SHP77 (cell line): ENCODE measurements at places on chromosomes 7 and 10.

DNA sequence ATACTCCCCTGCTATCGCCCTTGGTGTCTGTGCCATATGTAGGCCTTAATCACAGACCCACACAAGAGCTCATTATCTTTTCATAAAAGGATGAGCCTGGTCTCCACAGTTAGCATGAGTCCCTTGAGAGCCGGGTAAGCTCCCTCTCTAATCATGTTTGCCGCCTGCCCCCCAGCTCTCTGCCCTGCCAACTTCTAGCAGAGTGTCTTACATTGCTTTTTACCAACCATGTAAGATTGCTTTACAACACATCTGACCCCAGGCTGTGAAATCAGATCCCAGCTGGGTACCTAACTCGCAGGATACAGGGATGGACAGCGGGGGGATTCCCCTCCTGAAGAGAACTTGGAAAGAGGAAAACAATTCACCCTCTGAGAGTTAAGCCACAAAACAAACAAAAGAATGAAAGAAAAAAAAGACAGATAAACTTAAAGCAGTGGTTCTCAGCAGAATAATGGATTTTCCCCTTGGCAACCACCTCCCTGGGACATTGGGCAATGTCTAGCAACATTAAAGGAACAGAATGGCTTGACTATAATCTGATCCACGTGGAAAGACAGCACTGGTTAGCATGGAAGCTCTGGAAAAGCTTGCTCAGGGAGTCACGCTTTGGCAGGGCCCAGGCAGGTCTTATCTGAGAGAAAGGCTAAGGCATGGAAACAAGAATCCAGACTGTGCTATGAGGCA is 39.4 kb upstream of the ATOH7 start:
- no peak for DNase-seq

DNA sequence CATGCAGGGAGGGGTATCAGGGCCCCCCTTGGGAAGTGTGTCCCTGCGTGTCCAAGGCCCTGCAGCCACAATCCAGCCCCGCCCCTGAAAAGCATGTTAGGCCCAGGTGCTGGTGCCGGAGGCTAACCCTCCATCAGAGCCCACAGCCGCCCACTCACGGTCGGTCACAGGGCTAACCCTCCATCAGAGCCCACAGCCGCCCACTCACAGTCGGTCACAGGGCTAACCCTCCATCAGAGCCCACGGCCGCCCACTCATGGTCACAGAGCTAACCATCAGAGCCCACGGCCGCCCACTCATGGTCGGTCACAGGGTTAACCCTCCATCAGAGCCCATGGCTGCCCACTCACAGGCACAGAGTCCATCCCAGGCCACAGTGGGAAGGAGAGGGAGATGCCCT is 426.0 kb downstream of the DNAJB6 start:
- no peak for DNase-seq

- no peak for DNase-seq
Measured at GRCh38 chr7:118642396-118642795, 417.9 kb downstream of the ANKRD7 start.

- DNase-seq, result no peak
Measured at GRCh38 chr7:158695726-158696452, 8.7 kb downstream of the NCAPG2 start.

- no peak for DNase-seq
Measured at GRCh38 chr7:117774943-117775342, 98.3 kb downstream of the CTTNBP2 start.

GRCh38 chr10:108141064-108141463 is 976.6 kb upstream of the SORCS1 start:
- DNase-seq, result no peak

DNA sequence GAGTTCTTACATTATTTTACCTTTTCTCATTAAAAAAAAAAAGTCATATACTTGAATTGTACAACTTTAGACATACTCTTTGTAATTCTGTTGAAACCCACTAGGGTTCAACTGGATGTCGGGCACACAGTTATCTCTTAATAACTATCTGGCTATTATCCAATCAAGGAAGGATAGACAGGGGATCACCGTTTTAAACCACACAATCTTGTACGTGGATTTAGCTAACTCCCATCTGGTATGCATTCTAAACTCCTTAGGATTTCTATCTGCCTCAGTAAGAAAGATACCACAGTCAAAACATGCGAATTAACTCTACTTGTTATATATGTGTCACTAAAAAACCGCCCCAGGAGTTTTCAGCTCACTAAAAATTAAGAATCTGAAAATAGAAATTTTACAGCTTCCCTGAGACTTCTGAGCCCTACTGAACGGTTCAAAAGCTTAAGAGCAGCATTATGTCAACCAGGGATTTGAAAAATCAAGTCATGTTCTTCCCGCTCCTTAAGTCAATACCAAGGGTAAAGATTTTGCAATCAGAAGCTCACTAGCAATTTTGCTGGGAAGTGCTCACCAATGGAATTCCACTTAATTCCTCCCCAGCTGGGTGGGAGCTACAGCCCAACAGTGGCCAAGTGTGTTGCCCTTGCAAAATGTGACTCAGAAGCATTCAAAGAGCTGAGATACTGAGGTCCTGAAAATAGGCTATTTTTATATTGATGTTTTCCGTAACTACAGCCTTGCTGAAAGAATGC is 267.0 kb downstream of the FRMD4A start:
- DNase-seq, result no peak

DNA sequence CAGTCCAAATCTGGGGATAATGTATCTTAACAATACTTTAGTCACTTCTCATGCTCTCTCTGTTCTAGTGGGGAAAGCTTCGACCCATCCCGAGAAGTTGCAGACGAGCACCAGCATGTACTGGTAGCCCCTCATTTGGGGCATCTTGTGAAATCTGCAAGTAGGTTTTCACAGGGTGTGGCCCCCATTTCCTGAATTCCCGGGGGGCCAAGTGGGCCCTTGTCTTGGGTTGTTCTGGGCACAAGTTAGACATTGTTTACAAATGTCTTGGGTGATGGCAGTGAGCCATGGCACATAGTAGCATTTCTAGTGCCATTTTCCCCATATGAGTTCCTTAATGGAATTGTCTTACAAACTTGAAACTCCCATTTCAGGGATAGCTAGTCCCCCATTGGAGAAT is 216.7 kb upstream of the KCND2 start:
- DNase-seq, result no peak
